ENCODE measurements at places on chromosomes 3 and 15. TPM values are rescaled to one million over a fixed set of nuclear protein-coding genes. Genes with fewer than 3 reads are reported as not detected.

The DNAH12 gene
- 0.20 TPM for total RNA-seq

The RHO gene
- total RNA-seq: not detected

The BLOC1S6 gene
- total RNA-seq: 15.7 TPM

The CCDC13 gene
- 1.6 TPM for total RNA-seq

The UBE3A gene
- total RNA-seq: 49.8 TPM

The MST1R gene
- total RNA-seq: 1.3 TPM

The EFCC1 gene
- total RNA-seq: 0.53 TPM
